ENCODE measurements at places on chromosomes 16 and 17.
A peak's percentile ranks its signal among the peaks of the same experiment; 100 is the strongest.

GRCh38 chr16:3283543-3284447 is 504 bp downstream of the ZNF263 start:
- DNase-seq, result no peak

DNA sequence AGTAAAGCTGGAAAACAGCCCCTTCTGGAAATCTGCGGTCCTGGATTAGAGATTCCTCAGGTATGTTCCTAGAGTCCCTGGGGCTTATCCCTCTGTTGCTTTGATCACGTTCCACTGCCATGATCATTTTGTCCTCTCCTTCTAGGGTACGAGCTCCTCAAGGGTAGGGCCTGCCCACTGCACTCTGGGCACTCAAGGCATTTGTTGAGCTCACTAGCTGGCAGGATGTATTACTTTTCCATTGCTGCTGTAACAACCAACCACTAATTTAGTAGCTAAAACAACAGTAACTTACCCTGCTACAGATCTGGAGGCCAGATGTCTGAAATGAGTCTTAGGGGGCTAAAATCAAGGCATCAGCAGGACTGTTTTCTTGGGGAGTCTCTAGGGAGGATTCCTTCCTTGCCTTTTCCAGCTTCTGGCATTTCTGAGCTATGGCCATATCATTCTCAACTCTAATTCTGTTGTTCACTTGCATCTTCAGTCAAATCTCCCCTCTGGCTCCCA is 65.7 kb downstream of the ARSG start:
- DNase-seq, result no peak

GRCh38 chr17:82884341-82884969 is 44.6 kb upstream of the ZNF750 start:
- DNase-seq, result no peak

DNA sequence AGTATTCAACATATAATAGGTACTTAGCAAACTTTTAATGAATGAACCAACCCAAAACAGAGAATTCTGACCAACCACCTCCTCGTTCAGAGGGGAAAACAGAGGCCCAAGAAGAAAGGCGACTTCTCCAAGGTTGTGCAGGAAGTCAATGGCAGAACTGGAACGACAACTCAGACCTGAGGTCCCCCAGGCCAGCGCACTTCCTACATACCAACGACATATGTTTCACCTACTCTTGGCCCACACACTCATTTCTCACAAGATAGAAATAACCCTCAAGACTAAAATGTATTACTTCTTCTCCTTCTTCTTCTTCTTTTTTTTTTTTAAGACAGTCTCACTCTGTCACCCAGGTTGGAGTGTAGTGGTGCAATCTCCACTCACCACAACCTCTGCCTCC is 14.4 kb downstream of the CHCT1 start:
- DNase-seq, result no peak

GRCh38 chr17:40190197-40191021 is 13.1 kb downstream of the RAPGEFL1 start:
- peak; percentile 23 for DNase-seq

- DNase-seq, result no peak
Measured at GRCh38 chr17:76561799-76562268, 22.0 kb downstream of the PRCD start.

GRCh38 chr16:24499193-24499814 is 40.1 kb upstream of the RBBP6 start:
- DNase-seq, result no peak

DNA sequence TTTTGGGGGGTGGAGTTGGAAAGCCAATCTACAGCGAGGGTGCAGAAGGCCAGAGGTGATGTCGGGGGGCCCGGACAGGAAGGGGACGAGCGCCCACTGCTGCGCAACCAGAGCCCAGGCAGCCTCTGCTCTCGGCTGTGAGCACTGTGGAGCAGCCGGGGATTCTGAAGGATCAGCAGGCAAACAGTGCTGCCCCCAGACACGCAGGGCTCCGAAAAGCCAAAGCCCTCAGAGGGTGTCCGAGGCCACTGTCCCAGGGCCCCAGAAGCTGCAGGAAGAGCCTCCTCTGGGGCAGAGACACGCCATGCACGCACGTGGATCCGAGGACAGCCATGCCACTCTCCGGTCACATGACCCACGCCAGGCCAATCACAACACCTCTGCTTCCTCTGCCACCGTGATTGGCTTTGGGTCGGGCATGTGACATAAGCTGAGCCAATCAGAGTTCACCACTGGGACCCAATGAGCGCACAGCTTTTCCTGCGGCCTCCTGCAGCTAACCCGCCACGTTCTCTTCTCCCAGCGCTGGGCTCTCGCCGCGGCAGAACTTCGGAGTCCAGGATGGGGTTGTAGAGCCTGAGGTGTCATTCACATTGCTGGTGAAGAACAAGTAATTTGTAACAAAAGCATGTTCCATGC is 40.7 kb downstream of the ACTG1 start:
- DNase-seq, result no peak

DNA sequence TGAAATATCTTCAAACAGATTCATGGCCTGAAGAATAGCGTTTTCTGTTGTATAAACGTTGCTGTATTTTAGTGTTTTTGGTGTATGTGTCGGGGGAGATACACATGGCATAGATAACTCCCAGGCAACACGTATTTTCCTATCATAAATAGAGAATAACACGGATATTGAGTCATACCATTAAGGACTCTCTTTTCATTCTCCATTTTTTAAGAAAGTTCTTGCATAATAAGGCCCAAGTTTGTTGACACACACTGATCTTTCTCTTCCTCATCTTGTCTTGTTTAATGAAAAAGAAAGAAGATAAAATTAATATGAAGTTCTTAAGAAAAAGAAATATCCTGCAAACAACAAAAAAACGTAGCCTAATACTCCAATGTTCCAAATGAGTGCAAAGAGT is 13.4 kb downstream of the ABCA8 start:
- no peak for DNase-seq

DNA sequence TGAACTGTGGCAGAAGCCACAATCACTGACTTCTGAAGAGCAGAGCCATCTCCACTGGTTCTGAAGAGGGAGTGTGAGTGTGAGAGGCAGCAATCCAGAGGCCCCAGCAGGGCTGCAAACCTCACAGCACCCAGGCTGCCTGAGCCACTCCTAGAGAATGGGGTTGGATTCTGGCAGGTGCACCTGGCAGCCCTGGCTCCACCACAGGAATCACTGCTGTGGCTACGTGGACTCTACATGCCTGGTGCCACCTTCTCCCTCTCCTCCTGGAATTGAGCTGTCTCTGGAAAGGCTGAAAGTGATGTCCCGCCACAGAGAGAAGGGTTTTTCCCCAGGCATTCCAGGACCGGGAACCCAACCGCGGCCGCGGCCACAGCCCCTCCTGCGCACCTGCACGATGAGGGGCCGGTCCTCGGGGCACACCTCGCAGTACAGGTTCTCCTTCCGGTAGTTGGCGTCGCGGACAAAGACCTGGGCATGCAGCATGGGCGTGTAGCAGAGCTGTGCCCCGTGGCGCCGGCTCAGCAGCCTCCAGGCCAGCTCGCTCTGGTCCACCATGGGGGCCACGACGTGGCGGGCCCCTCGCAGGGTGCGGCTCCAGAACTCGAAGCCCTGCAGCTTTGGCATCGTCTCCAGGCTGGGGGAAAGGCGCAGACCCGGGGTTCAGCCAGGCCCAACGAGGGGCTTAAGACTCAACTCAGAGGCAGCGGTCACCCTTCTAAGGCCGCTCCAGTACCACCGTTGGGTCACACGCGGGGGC is 991 bp downstream of the DUS1L start:
- no peak for DNase-seq

Measured in CD4-positive, alpha-beta T cell (primary cell).